MV-4-11 (cell line): ENCODE measurements at places on chromosomes 11 and 22.
A peak's percentile ranks its signal among the peaks of the same experiment; 100 is the strongest.

- DNase-seq = peak; percentile 66
Observed at GRCh38 chr11:45028911-45029682, 78.4 kb upstream of the TP53I11 start.

DNA sequence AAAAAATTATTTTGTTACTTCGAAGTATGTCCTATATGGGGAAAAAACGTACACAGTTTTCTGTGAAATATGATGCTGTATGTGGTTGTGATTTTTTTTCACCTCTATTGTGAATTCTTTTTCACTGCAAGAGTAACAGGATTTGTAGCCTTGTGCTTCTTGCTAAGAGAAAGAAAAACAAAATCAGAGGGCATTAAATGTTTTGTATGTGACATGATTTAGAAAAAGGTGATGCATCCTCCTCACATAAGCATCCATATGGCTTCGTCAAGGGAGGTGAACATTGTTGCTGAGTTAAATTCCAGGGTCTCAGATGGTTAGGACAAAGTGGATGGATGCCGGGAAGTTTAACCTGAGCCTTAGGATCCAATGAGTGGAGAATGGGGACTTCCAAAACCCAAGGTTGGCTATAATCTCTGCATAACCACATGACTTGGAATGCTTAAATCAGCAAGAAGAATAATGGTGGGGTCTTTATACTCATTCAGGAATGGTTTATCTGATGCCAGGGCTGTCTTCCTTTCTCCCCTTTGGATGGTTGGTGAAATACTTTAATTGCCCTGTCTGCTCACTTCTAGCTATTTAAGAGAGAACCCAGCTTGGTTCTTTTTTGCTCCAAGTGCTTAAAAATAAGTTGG is 38.3 kb downstream of the EHF start:
- no peak for DNase-seq

GRCh38 chr11:36316049-36316448 is 20.0 kb downstream of the PRR5L start:
- DNase-seq = no peak

GRCh38 chr22:43571181-43571580 is 159.4 kb downstream of the MPPED1 start:
- DNase-seq = no peak
